ENCODE measurements at places on chromosomes 2 and 18.

DNA sequence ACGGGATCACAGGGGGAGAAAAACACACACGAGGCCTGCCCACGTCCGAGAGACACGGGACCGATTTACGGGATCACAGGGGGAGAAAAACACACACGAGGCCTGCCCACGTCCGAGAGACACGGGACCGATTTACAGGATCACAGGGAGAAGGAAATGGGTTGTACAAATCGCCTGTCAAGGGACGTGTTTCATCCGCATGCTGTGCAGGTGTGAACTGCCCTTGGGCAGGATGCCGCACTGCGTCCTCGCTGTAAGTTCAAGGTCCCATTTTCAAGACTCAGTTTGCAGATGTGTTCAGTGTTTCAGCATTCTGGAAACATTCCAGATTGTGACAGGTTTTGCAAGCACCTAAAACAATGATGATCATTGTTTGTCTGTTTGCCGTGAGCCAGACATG is 2.3 kb upstream of the KCNG2 start:
- DNase-seq = no peak

GRCh38 chr2:31287654-31288053 is 53.7 kb downstream of the EHD3 start:
- DNase-seq = no peak

- DNase-seq = no peak
These were observed 87.3 kb downstream of the ACTR3 start for GRCh38 chr2:113977060-113977659.

- no peak for DNase-seq
These were observed 70.1 kb upstream of the STPG4 start for GRCh38 chr2:47225061-47225783.
